ENCODE measurements at places on chromosomes 6 and 20.

DNA sequence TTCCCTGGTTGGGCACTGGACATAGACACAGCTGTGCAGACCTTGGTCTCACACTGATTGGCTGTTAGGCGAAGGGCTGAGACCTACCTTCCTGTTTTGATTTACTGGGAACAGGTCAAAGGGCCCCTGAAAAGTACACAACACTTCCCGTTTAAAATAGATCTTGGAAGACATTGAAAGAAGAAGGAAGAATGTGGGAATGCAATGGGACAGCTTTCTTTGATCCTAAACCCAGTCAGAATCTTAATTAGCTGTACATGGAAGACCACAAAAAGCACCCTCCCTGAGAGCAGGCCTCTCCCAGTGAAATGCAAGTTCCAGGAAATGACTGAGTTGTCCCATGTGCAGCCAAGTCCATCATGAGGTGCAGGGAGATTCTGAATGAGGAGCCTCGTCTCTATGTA, 83.6 kb upstream of the EXOC2 start:
- no peak for DNase-seq

GRCh38 chr6:123747515-123747914, 56.1 kb upstream of the NKAIN2 start:
- DNase-seq: no peak

DNA sequence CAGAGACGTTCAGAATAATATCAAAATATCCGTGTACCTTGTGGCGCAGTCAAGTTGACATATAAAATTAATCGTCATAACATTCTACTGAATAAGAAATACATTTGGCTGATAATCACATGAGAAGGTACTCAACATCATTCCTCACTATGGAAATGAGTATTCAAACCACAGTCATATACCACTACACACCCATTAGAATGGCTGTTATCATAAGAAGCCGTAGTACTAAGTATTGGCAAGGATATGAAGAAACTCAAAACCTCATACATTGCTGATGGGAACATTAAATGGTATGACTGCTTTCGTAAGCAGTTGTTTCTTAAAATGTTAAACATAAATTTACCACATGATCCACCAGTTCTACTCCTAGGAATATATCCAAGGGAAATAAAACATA, 244.7 kb downstream of the CDKAL1 start:
- no peak for DNase-seq

- DNase-seq: no peak
These were observed 24.7 kb upstream of the PYGB start for GRCh38 chr20:25223179-25223661.

DNA sequence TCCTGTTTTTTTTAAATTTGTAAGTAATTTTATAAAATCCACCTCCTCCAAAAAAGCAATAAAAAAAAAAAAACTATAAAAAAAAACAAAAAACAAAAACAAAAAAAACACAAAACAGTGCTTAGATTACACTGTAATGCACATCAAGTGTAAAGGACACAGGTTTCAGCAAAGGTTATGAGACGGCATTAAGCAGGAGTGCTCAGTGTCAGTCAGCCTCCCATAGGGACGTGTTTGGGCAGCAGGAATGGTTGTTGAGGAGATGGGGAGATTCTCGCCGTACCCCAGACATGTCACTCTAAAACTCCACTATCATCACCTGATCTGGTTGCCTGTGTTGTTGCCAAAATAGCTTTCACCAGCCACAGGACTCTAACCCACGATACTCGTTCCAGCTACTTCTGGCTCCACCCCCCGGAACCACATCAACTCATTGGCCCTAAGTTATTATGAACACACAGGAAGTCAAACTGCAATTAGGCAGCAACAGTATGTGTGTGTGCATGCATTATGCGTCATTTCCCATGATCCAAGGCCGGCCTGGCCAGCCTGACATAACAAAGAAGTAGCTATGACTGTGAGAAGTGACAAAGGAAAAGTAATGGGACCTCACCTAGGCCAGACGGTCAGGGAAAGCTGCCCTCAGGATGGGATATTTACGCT, 28.7 kb downstream of the ECT2L start:
- DNase-seq: no peak

- DNase-seq: peak; percentile 27
These were observed 197.6 kb upstream of the SASH1 start for GRCh38 chr6:148144917-148145521.

- no peak for DNase-seq
These were observed 30.4 kb downstream of the KDM1B start for GRCh38 chr6:18185624-18186023.

GRCh38 chr20:17933121-17933520, 35.5 kb downstream of the SNX5 start:
- DNase-seq: no peak

- no peak for DNase-seq
These were observed 26.9 kb upstream of the MOCS1 start for GRCh38 chr6:39961178-39961577.

GRCh38 chr6:148343047-148343782, 577 bp downstream of the SASH1 start:
- no peak for DNase-seq

- no peak for DNase-seq
These were observed 587.2 kb downstream of the EPM2A start for GRCh38 chr6:145147981-145148749.

- no peak for DNase-seq
These were observed 98.7 kb downstream of the ZDHHC14 start for GRCh38 chr6:157479464-157480303.

DNA sequence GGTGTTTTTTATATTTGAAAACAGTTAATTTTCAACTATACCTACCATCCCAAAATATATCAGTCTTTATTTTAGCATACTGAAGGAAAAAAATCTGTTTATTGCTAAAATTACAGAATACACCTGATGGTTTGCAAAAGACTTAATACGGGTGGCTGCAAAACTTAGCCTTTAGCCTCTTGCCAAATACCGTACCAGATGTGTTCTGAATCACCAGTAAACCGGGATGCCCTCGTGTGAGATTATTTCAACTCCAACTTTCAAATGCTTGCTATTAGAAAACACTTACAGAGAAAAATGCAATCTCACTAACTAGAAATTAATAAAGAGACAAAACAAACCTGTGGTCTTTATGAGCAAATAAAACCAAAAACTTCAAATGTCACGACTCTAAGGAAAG, 36.0 kb downstream of the REV3L start:
- DNase-seq: no peak

- no peak for DNase-seq
These were observed 165.5 kb downstream of the BACH2 start for GRCh38 chr6:90131125-90131524.

DNA sequence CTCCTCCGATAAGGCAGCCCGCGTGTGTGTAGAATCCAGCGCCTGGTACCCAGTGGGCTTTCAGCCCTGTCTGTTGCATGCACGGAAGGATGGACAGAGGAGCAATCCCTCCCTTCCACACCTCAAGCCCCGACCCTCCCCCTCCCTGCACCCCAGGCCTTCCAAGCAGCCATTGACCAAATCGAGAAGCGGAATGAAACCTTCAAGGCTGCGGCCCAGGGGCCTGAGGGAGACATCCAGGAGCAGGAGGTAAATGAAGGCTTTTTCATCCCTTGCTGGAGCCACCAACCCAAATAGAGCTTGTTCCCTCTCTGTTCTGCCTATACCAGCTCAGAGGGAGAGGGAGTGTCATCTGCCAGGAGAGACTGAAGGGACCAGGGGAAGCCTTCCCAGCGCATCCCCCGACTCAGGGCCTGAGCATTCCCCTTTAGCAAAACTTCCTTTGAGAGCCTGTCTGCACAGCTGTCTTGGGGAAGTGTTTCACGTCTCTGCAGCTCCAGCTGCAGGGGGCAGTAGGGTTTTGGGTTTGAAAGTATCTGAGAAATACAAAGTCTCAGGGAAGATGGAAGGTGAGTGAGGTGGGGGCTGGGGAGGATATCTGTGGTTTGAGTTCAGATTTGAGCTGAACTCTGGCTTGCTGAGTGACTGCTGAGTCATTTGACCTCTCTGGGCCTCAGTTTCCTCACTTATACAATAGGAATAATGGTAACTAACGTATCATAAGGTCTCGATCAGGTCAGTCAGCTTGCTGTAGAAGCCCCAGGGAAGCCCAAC, 16.1 kb downstream of the FGD2 start:
- peak; percentile 70 for DNase-seq

- no peak for DNase-seq
These were observed 198.2 kb downstream of the ERMARD start for GRCh38 chr6:169949511-169950097.

- no peak for DNase-seq
These were observed 42.4 kb downstream of the LCA5 start for GRCh38 chr6:79494841-79495240.

GRCh38 chr6:106177786-106178185, 91.7 kb downstream of the PRDM1 start:
- DNase-seq: no peak

GRCh38 chr20:58388882-58389323, at the start of gene VAPB:
TSS of gene VAPB (plus strand) at chr20:58389229. CDS start at chr20:58389460, 231 bp downstream.
- peak; percentile 97 for DNase-seq

DNA sequence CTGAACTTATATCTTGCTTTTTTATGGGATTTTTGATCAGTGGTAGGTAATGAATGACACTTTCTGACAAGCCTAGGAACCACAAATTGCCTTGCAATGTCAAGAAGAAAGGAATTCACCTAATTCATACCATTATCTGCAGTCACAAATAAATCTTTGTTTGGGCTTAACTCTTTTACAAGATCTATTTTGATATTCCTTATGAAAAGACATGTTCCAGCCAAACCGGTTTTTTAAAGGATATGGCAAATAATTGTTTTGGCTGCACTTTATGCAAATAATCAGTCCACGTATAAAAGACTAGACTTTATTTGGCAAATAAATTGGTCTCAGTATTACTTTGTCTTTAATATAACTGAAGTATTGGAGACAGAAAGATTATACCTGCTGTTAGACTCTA, 771.7 kb upstream of the ADGRB3 start:
- DNase-seq: no peak

- DNase-seq: no peak
These were observed 7.0 kb downstream of the ATXN1 start for GRCh38 chr6:16754274-16754673.

DNA sequence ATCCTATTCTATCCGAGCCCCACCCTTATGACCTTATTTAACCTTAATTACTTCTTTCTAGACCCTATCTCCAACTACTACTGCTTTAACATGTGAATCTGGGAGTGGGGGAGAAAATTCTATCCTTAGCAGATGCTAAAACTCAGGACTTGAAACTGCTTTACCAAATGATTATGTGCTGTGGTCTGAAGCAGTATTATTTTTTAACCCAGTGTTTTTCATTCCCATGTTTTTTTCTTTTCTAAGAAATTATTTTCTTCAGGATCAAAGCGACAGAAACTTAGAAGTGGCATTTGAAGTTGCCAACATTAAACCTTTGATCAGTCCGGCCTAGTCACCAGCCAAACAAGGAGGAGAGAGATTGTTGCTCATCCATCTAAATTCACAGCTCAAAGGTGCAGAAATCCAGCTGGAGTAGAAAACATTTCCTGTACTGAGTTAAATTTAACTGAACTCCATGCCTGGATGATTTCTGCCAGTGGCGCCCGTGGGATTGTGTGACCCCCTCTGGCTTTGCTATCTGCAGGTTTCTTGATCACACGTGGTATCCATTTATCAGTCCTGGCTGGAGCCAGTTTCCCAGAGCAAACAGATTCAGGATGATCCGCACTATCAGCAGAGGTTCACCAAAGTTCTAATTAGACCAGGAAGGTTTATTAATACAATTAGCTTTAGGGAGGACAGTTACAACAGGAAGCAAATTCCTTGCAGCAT, 300.5 kb downstream of the PLCB1 start:
- DNase-seq: no peak

- DNase-seq: no peak
These were observed 10.6 kb upstream of the CST7 start for GRCh38 chr20:24938498-24938897.

GRCh38 chr20:6524305-6524704, 243.2 kb upstream of the BMP2 start:
- no peak for DNase-seq

DNA sequence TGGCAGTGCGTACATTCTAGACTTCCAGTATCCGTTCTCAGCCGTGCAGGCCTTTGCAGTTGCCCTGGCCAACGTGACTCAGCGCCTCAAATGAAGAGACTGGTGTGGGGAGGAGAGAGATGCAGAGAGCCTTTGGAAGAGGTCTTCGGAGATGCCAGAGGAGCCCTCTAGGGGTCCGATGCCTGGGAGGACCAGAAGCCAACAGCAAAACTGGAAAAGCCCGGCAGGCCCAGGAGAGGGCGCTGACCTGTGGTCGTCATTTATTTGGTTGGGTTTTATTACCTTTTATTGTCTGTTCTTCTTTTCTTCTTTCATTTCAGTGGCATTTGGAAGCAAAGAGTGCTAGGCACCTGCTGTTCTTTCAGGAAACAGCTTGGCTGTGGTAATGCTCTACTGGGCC, 53.3 kb upstream of the TMEM181 start:
- DNase-seq: no peak

GRCh38 chr6:52000064-52000463, 87.3 kb downstream of the PKHD1 start:
- DNase-seq: no peak
